CD8-positive, alpha-beta T cell (primary cell): ENCODE measurements at places on chromosomes 2 and 18.

DNA sequence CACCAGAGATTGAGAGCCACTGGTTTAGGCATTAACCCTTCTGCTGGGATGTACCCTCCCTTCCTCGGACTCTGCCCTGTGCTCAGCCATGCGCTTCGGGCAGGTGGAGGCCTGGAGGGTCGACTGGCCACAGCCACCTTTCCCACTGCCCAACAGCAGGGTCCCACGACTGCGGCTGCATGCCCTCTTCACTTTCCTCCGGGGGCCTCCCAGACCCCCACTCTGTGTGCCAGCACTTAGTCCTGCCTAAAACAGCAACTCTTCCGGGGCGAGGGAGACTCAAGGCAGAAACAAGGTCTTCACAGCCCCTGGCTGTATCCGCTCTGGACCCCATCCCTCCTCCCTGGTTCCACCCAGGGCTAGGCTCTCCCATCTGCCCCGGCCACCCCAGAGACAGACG, 31.3 kb upstream of the BIN1 start:
- no peak for DNase-seq

DNA sequence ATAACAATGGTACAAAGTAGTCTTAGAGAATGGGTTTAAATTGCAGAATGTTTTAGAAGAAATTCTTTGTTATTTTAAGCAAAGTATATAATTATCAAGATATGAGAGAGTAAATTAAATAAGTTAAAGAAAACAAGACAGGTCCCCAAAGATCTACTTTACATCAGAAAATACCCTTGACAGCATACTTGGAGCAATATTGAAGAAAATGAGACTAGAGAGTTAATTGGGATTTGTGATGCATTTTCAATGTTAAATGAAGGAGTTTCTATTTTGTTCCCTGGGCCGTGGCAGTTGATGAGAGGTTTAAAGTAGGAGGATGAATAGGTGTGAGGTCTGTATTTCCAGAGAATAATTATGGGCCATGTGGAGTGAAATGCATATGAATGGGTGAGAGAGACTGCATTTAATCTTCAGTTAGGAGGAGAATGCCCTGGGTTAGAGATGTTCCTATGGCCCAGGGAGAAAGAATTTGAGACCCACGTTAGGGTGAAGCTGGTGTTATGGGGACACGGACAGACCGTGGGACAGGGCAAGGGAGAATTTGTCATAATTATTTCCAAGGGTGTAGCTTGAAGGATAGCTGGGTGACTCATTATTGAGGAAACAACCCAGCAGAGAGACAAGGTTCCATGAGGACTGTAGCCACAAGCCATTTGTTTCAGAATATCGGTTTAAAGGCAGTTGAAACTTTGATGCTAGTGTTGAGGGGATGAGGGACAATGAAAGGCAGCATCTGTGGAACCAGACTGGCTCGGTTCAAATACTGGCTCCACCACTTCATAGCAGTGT, 22.7 kb downstream of the MGAT5 start:
- no peak for DNase-seq

GRCh38 chr2:73260338-73260984, 23.8 kb downstream of the FBXO41 start:
- DNase-seq: no peak

GRCh38 chr2:239037559-239037910, 189.7 kb downstream of the TWIST2 start:
- DNase-seq: no peak

DNA sequence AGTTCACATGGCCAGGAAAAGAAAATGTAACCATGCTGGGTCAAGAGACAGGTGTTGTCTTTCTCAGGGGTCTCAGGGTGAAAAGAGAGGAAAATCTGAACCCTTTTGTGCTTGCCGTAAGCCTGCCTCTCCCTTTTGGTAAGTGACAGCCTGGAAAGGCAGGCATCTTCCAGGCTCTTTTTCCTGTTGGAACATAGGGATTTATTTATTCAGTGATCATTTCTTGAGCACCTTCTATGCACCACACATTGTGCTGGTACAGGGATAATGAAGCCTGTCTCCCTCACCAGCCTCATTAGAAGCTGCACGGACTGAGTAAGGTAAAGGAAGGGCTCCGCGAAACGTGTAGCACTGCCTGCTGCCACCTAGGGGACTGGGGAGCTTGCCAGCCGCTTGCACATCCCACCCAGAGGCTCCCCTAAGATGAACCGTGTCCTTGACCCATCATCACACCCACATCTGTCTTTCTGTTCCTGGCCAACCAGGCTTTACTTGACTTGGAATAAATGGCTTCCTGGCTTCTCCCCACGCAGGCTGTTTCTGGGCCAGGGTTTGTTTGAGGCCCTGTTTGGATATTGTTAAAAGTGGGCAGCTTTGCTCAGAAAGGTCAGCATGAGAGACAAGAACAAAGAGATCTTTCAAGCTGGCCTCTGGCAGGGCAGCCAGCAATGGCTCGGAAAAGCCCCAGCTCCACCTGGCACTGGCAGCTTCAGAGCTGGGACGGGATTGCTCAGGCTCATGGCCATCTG, 73.3 kb upstream of the MCFD2 start:
- no peak for DNase-seq

- no peak for DNase-seq
Measured at GRCh38 chr2:17912266-17912691, 33.8 kb downstream of the KCNS3 start.

GRCh38 chr18:75067996-75068645, 140.8 kb downstream of the PTGR3 start:
- no peak for DNase-seq

DNA sequence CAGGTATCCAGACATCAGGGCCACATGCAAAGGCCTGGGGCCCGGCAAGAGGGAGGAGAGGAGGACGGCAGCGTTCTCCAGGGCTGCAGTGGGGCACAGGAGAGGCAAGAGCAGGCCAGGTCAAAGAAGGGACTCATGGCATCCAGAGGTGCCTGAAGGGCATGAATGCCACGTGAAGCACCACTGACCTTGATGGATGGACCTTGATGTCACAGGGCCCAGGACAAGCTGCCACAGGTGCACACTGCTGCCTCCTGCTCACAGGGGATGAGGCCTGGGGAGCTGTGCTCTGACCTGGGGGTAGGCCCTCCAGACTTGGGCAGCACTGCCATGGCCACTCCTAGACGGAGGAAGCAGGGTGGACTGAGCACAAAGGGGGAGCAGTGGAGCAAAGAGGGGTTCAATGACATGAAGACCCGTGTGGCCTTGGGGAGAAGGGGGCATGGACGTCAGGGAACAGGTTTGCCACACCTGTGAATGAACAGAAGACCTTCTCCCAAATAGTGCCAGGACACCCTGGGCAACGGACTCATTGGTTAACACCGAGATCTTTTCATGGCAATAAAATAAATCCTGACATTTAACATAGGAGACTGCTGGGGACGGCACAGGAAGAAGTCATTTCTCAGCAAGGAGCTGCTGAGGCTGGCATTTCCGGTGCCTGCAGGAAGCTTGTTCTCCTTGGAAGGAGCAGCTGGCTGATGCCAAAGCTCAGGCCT, 65.6 kb downstream of the EMX1 start:
- no peak for DNase-seq

GRCh38 chr2:238927746-238928519, 80.0 kb downstream of the TWIST2 start:
- DNase-seq: no peak

DNA sequence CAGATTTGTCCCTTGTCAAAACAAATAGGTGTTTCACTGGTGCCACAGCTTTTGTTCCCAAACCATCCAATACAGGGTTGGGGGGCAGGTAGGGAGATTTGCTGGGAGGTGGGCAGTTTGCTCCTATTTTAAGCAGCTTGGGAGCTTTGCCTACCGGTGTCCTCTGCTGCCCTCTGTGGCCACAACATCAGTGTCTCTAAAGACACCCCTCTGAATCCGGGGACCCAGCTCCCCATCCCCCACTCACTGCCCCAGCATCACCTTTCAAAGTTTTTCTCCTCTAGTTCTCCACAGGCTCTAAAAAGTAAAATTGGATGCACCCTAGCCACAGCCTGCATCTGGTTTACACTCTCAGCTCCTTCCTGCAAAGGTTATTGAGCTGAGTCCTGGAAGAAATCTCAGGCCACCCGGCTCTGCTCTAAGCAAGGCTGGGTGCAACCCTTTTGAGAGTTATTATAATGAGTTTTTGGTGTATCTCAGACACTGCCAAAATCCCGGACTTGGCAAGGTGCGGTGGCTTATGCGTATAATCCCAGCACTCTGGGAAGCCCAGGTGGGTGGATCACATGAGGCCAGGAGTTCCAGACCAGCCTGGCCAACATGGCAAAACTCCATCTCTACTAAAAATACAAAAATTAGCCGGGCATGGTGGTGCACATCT, 2.9 kb upstream of the EPAS1 start:
- peak; percentile 26 for DNase-seq

DNA sequence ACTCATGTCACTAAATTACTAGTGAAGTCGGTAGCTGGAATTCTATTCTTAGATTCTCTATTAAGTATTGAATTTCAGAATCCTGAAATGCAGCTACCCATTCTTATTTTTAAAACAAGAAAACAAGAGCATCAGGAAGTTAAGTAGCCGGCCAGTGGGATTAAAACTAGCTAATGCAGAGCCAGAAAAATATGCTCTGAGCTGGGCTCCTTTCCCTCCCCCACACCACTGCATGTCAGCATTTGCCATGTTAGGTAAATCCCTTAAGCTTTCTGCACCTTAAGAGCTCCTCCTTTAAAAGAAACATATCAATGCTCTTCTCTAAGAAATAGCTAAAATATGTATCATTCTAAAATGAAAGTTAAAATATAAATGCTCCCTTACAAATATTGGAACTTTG, 72.2 kb upstream of the MFF start:
- DNase-seq: no peak

DNA sequence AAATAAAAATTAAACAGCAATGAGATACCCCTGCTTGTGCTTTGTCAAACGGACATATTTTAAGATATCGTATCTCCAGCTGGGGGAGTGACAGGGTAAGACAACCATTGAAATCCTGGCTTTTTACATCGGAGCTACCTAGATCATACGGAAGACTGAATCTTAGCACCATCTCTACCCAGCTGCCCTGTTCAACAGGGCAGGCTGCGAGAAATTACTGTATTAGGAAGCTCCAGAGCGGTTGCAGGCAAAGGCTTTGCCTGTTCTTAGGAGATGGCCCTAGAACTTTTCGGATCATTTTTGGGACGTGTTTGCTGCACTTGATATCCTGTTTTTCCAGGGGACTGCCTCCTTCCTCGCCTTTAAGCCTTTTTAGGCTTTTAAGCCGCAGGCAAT, 2.0 kb upstream of the PRKCE start:
- no peak for DNase-seq

- DNase-seq: no peak
Measured at GRCh38 chr2:64325477-64325851, 128.5 kb upstream of the LGALSL start.

- no peak for DNase-seq
Measured at GRCh38 chr2:105796791-105797190, 52.1 kb downstream of the NCK2 start.

- no peak for DNase-seq
Measured at GRCh38 chr2:165462443-165462842, 7.1 kb upstream of the CSRNP3 start.

GRCh38 chr2:237020090-237020489, 65.6 kb upstream of the COPS8 start:
- no peak for DNase-seq

GRCh38 chr18:9861933-9862332, 23.8 kb upstream of the TXNDC2 start:
- no peak for DNase-seq

- no peak for DNase-seq
Measured at GRCh38 chr2:196500686-196501431, 138.7 kb upstream of the CCDC150 start.

DNA sequence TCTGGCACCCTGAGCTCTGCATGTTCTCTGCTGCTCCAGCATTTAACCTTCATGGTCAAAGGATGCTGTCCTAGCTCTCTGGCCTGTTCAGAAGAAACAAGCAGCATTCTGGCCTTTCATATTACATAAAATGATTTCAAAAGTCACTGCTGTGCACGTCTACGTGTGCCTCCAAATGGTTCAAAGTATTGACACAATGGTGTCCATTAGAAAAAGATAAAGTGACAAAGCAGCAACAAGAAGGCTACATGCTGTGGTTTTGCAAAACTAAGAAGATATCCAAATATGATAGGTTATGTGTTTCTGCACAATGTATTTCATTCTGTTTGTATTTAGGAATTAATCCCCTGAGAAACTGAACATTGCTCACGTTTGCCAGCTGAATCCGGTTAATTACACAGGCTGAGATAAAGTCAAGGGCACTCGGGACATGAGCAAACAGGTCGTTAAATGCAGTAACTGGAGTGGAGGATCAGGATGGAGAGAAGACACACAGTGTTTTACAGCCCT, 258.5 kb downstream of the DOK6 start:
- DNase-seq: no peak

DNA sequence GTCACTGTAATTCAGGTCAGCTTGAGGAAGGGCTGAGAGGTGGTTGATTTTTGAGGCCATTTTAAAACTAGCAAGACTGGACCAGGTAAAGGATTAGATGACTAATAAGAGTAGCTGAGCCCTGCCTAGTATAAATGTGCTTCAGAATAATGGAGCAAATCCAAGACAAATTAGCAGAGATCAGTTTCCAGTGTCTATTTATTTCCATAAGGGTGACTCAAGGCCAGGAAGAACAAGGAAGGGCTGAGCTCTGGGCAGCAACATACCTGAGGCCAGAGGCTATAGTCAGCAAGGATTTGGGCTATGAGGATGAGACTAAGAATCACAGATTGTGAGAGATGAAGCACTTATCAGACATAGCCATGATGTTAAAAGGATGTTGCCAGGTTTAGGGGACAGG, 339.0 kb upstream of the LRRTM1 start:
- DNase-seq: no peak

- no peak for DNase-seq
Measured at GRCh38 chr2:232831496-232831895, 38.6 kb upstream of the SNORC start.

GRCh38 chr2:96122391-96122790, 6.0 kb upstream of the ADRA2B start:
- no peak for DNase-seq

GRCh38 chr18:3319399-3319798, 57.5 kb downstream of the MYL12B start:
- no peak for DNase-seq

DNA sequence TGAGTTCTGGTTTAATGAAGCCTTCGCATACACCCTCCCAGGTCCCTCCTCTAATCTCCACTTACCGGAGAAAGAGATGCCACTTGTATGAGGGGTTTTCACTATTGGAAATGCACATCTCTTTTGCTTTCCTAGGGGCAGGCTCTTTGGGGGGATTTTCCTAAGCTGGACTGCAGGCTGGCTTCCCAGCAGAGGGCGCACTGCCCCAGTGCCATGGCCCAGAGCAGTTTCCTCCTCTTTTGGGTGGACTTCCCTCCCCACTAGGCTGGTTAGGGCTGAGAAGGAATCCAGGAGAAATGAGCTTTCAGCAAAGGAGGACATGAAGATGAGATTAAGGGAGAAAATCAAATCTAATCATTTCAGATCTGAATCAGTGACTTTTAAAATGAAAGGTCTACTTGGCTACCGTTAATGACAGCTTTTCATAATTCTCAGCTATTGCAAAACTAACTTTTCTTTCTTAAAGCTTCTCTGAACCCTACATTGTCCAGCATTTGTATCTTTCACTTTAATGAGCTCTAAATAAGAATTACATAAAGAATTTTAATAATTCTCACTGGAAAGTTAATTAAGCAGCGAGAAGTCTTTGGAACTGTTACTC, 784.1 kb upstream of the FANCL start:
- peak; percentile 50 for DNase-seq
